ENCODE measurements at places on chromosomes 1 and 21. TPM values are rescaled to one million over a fixed set of nuclear protein-coding genes. Genes with fewer than 3 reads are reported as not detected.

Gene CDKN2C
- 34.3 TPM for total RNA-seq

Gene ATPAF1
- total RNA-seq = 53.4 TPM

Gene COL8A2
- 11.5 TPM for total RNA-seq

Gene LCE1B
- not detected for total RNA-seq

Gene DNAJB4
- 17.8 TPM for total RNA-seq

Gene TRIM45
- total RNA-seq = 1.1 TPM

Gene IVL
- 0.57 TPM for total RNA-seq

Gene RCC2
- 56.8 TPM for total RNA-seq

Gene HES4
- total RNA-seq = 61.3 TPM

Gene SLAMF6
- total RNA-seq = 11.5 TPM

Gene COL6A1
- 39.0 TPM for total RNA-seq

Gene MROH9
- 0.05 TPM for total RNA-seq

Gene ECM1
- 0.71 TPM for total RNA-seq

Gene DIRAS3
- 1.2 TPM for total RNA-seq

Gene KRTAP19-7
- not detected for total RNA-seq

Gene SHE
- 2.7 TPM for total RNA-seq

Gene TNFRSF4
- 12.7 TPM for total RNA-seq

Gene CFHR5
- not detected for total RNA-seq

Gene VCAM1
- total RNA-seq = 63.3 TPM

Gene ACAP3
- total RNA-seq = 15.5 TPM

Gene LDLRAD1
- total RNA-seq = not detected

Gene C1orf87
- total RNA-seq = 0.09 TPM

Gene ARF1
- total RNA-seq = 133 TPM

Gene TNNT2
- total RNA-seq = 3.1 TPM

Gene LCE4A
- not detected for total RNA-seq

Gene ITLN2
- total RNA-seq = 0.38 TPM

Gene GBP4
- 14.8 TPM for total RNA-seq

Gene SERPINC1
- total RNA-seq = 0.14 TPM

Gene FBXO2
- total RNA-seq = 9.0 TPM

Gene AMY2B
- total RNA-seq = 12.5 TPM

Gene MINDY1
- total RNA-seq = 3.5 TPM

Gene MXRA8
- total RNA-seq = 2.7 TPM

Gene LRRC71
- total RNA-seq = not detected

Gene AKR7A2
- 54.3 TPM for total RNA-seq

Gene RBM34
- 95.1 TPM for total RNA-seq

Gene INAVA
- 2.7 TPM for total RNA-seq

Gene GIPC2
- total RNA-seq = 0.28 TPM

Gene IGFN1
- 0.80 TPM for total RNA-seq

Gene BLACAT1
- total RNA-seq = 0.05 TPM

Gene BARHL2
- not detected for total RNA-seq

Gene OLFM3
- total RNA-seq = 0.90 TPM

Gene NTNG1
- 5.1 TPM for total RNA-seq
